ENCODE measurements at places on chromosomes 5 and 9.

DNA sequence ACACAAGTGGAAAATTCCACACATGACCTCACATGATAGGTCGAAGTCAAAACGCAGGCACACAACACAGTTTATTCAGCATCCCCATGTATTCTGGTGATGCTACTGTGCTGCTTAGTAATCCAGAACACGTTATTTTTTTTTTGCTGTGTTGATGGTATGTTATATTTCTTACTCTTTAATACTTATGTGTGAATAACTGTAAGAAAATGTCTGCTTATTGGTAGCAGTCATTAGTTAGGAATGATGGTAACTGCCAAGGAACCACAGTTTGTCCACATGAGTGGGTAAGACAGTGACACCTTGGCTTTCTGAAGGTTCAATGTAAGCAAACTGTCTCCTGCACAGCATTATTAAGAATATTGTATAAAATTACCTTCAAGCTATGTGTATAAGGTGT, 107.7 kb upstream of the DAPK1 start:
- no peak for DNase-seq

DNA sequence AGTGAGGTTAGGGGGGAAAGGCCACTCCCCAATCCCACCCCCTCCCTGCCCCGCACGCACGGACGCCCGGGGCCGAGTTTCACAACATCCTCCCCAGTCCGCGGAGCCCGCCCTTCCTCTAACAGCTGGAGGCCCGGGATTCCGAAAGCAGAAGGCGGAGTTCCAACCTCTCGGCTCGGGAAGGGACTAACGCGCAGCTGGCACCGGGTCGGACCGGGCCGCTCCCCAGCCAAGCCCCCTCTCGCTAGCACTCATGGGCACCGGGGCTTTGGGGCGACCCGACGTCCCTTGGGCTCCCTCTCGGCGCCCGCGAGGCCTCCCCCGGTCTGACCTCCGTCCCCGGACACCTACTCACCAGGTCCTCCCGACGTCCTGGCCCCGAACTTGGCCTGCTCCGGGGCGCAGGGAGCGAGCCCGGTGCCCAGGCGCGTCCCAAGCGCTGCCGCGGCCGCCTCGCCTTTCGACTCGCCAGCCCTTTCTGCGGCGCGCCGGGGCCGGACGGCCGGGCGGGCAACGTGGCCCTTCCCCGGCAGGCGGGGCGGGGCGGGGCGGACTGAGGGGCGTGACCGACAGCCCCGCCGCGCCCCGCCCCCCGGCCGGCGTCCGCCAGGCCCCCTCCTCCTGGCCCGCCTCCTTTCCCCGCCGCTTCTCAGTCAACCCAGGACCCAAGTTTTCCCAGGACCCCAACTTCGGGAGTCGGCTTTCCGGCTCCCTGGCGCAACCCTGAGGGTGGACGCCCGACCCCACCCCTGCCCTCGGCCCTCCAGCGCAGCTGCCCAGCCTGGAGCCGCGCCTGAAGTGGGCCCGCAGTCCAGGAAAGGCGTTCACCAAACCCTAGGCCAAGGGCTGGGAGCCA, at the start of gene MGAT1:
Gene MGAT1 (minus strand): TSS at position 482 of the 856 bp plus-strand sequence. CDS start 9,835 bp downstream, outside the sequence.
- peak; percentile 63 for DNase-seq

DNA sequence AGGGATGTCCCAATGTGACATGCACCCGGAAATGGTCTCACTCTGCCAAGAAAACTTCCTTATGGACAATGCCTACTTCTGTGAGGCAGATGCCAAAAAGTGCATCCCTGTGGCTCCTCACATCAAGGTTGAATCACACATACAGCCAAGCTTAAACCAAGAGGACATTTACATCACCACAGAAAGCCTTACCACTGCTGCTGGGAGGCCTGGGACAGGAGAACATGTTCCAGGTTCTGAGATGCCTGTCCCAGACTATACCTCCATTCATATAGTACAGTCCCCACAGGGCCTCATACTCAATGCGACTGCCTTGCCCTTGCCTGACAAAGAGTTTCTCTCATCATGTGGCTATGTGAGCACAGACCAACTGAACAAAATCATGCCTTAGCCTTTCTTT, 37.6 kb upstream of the CCDC152 start:
- DNase-seq: no peak

DNA sequence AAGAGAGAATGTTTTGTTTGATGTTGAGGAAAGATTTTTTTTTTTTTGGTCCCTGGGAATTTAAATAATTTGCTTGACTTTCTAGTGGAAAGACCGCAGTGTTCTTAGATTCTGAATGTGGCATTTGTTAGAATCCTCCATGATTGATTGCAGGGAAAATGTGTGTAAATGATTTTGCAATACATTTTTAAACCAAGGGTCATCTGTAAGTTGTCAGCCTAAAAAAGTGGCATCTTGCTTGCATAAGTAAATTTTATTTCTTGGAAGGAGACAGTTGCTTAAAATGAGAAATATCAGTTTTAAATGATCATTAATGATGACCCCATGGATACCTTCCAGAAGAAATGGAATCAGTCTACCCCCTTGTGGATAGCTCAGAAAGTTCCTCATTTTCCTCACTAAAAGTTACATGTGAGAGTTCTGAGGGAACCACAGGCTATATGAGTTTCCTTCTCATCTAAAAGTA, 105.1 kb upstream of the SLC25A48 start:
- DNase-seq: peak; percentile 37

DNA sequence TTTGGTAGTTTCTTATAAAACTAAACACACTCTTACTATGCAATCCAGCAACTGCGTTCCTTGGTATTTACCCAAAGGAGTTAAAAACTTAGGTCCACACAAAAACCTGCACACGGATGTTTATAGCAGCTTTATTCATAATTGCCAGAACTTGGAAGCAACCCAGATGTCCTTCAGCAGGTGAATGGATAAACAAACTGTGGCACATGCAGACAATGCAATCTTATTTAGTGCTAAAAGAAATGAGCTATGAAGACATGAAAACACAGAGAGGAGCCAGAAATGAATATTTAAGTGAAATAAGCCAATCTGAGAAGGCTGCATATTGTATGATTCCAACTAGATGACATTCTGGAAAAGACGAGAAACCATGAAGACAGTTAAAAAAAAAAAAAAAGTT, 10.7 kb downstream of the WNK2 start:
- DNase-seq: no peak

GRCh38 chr5:171633776-171634470, 151.7 kb upstream of the SMIM23 start:
- no peak for DNase-seq

DNA sequence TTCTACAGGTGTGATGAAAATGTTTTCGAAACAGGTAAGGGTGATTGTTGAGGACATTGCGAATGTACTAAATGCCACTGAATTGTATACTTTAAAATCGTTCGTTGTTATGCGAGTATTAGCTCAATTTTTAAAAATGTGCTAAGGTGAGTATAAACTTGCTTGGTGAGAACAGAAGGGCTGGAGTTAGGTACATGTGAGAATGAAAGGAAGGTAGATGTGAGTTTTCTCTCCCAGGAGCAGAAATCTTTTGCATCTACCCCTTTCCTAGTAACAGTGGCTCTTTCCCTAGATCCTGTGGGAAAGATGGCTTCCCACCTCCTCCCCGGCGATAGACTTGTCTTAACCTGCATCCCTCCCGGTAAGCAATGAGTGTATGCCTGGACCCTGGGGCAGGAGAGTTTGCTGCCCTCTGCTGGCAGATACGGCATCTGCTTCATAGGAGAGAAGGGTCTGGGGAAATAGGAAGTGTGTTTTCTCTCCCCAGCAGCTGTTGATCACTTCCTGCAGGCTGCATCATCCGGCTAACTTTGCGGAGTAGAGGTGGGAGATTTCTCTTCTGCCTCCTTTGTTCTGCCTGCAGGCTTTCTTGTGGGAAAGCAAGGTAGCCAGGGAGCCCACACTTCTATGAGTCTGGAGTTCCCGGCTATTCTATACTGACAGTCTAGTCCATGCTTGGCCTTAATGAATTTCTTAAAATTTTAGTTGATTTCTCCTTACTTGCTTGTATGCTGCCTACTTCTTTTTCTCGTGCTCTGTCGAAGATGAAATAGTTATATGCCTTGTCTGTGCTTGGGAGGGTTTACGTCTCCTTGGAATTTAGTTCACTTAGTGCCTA, 373.3 kb upstream of the SEMA6A start:
- DNase-seq: no peak

- no peak for DNase-seq
Observed at GRCh38 chr9:127724012-127724411, 8.1 kb downstream of the TTC16 start.

DNA sequence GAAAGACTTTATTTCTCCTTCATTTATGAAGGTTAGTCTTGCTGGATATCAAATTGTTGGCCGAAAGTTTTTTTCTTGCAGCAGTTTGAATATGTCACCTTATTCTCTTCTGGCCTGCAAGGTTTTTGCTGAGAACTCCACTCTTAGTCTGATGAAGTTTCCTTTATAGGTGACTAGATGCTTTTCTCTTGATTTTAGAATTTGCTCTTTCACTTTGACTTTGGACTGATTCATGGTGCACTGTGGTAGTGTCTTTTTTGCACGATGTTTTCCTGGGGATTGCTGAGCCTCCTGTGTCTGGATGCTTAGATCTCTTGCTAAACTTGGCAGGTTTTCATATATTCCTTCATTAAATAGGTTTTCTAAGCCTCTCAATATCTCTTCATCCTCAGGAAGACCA, 12.4 kb downstream of the AHRR start:
- no peak for DNase-seq

DNA sequence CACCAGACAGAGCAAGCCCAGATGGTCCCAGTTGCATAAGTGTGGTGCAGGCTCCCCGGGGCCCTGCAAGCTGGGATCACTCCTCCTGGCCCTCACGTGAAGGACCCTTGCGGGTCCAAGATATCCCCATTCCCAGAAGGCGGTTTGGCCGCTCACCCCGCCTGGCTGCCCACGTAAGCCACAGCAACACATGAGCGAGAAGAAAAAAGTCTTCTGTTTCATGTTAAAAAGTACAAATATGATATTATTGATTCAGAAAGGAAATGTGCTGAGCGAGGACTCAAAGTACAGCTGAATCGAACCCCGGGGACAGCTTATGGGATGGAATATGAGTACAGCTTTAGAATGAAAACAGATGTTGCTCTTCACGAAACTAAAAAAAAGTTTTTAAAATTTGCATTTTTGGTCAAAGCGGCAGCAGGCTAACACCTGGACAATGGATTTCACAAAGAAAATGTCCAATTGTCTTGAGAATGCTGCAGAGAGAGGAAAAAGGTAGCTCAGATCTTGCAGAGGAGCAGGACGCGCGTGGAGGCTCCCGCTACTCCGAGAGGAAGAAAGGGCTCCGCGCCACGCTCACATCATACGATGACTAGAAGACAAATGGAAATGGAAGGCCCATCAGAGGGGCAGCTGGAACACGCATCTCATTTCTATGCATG, 427.6 kb downstream of the IRX1 start:
- no peak for DNase-seq

- DNase-seq: no peak
Observed at GRCh38 chr5:177386542-177386941, 2.3 kb downstream of the SLC34A1 start.

GRCh38 chr5:175689147-175689991, 31.5 kb downstream of the HRH2 start:
- DNase-seq: no peak

- DNase-seq: peak; percentile 94
Observed at GRCh38 chr5:168314735-168315411, 23.4 kb downstream of the WWC1 start.

DNA sequence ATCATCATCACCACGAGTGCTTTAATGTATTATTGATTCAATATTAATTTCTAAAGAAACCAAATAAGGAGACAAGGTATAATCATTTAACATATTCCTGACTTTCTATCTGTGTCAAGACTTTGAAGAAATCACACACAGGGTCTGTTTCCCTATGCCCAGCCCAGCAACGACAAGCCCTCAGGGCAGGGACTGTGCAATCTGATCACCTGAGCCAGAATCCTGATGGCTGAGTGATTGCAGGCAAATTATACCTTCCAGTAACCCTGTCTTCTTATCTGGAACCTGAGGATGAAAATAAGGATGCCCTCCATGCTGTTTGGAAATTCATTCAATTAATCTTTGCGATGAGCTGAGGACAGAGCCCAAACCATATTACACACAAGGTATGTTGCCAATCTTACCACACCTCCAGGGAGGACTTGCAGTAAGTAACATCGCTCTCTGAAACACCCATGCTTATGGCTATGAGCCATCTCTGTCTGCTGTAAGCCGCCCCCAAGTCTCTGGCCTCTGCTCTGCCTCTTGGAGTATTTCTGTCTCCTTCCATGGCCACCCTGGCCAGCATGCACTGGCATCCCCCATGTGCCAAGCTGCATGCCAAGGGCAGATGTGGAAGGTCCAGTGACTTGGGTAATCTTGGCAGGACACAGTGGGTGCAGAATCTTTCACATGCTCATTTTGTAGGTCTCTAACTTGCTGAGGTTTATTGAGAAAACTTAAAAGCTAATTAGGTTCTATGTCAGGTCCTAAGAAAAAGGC, 10.6 kb downstream of the TAS2R1 start:
- DNase-seq: no peak

DNA sequence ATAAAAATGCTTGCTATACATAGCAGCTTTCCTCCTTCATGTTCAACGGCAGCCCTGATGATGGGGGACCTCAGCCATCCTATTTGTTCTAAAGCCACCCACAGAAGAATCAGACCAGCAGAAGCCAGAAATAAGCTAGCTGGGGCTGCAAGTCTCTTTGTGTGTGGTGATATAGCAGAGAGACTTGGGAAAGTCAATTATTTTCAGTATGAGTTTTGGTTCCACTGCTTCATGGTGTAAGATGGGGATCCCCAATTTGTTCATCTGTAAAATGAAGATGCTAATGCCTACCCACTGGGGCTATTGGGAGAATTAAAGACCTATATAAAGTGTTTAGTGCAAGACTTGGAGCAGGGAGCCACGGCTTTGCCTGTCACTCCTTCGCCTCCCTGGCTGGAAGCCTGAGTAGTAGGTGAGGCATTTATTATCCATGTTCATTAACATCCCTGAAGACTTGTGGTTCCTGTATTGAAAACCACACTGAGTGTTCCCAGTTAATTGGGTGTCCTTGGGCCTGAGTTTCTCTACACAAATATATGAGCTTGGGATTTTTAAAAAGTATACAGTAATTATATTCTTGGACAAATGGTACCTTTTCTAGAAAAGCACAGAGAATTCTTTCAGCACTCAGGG, 210.1 kb upstream of the SLC24A2 start:
- DNase-seq: no peak

- DNase-seq: no peak
Observed at GRCh38 chr9:131516100-131516499, 13.4 kb downstream of the POMT1 start.
